Progenitor cell of endocrine pancreas (in vitro differentiated cells): ENCODE measurements at places on chromosomes 1 and 21. TPM values are rescaled to one million over a fixed set of nuclear protein-coding genes. Genes with fewer than 3 reads are reported as not detected.
A peak's percentile ranks its signal among the peaks of the same experiment; 100 is the strongest.

TMEM39B gene
- 20.3 and 23.7 TPM in 2 replicates for total RNA-seq

MYCL gene
- total RNA-seq = 19.3 and 21.3 TPM in 2 replicates

PRKAA2 gene
- 8.6 and 8.9 TPM in 2 replicates for total RNA-seq

BCAN gene
- not detected in 2 replicates for total RNA-seq

LCE1C gene
- total RNA-seq = not detected in 2 replicates

IRF6 gene
- 19.6 and 23.4 TPM in 2 replicates for total RNA-seq

SLC9C2 gene
- total RNA-seq = not detected in 2 replicates

APOBEC4 gene
- not detected in 2 replicates for total RNA-seq

PIGM gene
- 11.4 and 12.2 TPM in 2 replicates for total RNA-seq

TSPEAR gene
- total RNA-seq = not detected in 2 replicates

LRRC53 gene
- total RNA-seq = 0.07 TPM in 1 of 2 replicates, not detected in the other

CSF3R gene
- total RNA-seq = 4.2 and 5.5 TPM in 2 replicates

DNA sequence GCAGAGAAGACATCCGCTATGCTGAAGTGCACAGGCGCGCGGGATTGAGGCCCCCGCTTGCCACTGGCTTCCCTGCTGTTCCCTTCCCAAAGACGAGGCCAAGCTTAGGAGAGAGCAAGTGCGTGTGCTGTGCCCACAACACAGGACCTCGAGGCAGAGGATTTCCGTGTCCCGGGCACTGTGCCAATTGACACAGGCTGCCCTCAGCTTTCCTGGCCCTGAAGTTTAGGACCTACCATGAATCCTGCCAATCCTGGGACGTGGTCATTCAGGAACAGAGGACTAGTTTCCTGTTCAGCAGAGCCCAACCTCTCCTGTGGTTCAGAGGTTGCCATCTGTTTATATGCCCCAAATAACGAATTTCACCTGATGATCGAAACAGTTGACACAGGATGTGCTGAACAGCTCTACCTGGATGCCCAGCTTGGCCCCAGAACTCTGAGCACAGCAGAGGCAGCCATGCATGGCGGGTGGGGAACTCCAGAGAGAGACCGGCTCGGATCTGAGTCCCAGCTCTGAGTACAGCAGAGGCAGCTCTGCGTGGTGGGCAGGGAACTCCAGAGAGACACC, 22.0 kb downstream of the SLC37A1 start:
- DNase-seq = no peak

- no peak for DNase-seq
These were observed 2.6 kb downstream of the GATAD2B start for GRCh38 chr1:153919876-153920852.

DNA sequence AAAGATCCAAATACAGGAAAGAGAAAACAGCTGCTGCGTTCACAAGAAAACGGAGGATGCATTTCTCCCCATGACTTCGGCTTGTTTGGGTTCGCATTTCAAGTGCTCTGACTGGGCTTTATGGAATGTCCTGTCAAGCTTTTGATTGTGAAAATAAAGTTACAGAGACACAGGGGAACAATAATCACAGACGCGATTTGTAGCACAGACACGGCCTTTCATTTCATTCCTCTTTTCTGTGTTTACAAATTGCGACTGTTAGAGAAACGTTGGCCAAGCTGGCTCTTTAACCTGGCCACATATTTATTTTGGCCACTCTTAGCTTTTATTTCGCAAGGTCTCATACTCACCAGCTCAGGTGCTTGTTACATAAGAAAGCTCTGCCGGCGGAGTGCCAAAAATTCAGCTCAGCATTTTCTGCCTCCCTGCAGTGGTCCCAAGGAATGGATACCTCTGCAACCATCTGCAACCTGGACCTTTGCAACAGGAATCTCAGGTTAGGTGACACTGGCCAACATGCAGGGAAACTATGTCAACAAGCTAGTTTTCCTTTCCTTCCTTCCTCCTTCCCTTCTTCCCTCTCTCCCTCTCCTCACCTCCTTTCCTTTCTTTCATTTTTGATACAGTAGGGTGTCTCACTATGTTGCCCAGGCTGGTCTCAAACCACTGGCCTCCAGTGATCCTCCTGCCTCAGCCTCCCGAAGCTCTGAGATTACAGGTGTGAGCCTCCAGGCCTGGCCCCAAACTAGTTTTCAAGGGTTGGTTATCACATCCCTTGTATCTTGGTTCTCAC, 58.2 kb upstream of the SLC45A1 start:
- no peak for DNase-seq

GRCh38 chr21:36437745-36438128, 42.2 kb downstream of the CLDN14 start:
- no peak for DNase-seq

- no peak for DNase-seq
These were observed 37.7 kb upstream of the ARHGAP29 start for GRCh38 chr1:94275083-94275482.

GRCh38 chr1:8202182-8202905, 115.6 kb upstream of the SLC45A1 start:
- DNase-seq = no peak

DNA sequence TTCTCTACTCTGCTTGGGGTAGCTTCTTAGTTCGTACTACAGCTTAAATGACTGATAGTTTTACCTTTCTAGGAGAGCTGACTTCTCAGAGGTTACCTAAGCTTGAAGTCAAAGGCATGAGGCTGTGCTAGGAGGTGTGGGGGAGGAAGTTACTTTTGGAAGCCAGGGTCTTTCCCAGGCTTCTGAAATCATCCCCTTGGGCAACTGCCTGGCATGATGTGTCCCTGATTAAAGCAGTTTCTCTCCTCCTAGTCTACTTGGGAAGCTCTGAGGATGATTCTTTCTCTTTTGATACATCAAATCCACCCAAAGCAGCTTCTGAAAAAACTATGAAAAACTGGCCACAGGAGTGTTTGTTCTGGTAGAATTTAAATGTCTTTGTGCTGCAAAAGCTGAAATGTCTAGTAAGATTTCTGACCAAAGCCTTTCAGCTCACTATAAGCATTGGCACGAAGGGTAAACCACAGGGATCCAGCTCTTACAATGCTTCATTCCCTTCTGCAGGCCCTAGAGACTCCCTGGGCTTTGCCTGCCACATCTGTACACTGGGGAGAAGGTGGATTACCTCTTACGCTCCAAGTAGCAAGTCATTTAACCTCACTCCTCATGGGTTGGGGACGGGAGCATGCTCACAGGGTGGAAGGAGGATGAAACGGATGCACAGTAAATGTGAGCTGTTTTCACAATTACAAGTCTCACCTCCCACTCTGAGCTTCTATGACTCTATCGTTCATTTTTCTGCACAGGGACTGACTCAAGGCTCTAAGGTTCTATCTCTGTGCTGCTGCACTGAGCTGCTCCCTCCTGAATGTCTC, 59.6 kb downstream of the RUNX1 start:
- DNase-seq = no peak

GRCh38 chr1:230277201-230278025, 148.7 kb downstream of the PGBD5 start:
- DNase-seq = no peak

- no peak for DNase-seq
These were observed 101.6 kb downstream of the ZMYM4 start for GRCh38 chr1:35369922-35370671.

- no peak for DNase-seq
These were observed 59.6 kb upstream of the ACTRT2 start for GRCh38 chr1:2961661-2962060.

- DNase-seq = peak; percentile 72
These were observed at the start of gene S100A4 for GRCh38 chr1:153545067-153546055. S100A4 (minus strand) TSS chr1:153545806; CDS start chr1:153544794, 1,012 bp downstream.

GRCh38 chr1:18883636-18884418, 18.5 kb downstream of the ALDH4A1 start:
- peak; percentile 66 for DNase-seq

- peak; percentile 42 for DNase-seq
These were observed 320 bp downstream of the C1orf174 start for GRCh38 chr1:3899754-3900149.

- DNase-seq = no peak
These were observed 1.6 kb downstream of the CYB5R1 start for GRCh38 chr1:202965422-202965821.

GRCh38 chr1:64984106-64984505, 17.8 kb upstream of the JAK1 start:
- no peak for DNase-seq

DNA sequence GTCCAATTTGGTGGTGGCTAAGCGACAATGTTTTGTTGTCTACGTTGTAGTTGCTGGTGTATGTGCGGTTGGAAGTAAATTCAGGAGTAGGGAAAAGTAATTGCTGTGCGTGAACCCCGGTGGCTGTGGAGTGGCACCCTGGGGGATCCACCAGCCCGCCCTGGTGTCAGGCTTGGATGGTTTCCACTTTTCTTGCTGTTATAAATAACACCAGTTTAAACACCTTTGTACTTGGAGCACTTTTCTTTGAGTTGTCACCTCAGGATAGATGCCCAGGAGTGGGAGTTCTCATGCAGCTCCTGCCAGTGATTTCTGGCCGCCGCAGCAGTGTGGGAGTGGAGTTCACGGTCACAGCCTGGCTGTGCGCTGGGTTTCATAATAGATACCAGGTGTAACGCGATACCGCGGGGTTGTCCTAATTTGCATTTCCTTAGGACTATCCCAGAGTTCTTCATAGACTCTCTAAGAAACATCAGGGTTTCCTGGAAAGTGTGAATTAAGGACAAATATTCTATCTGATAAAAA, 12.8 kb upstream of the TMEM200B start:
- no peak for DNase-seq

- no peak for DNase-seq
These were observed 6.8 kb upstream of the OTUD7B start for GRCh38 chr1:150017206-150017750.

DNA sequence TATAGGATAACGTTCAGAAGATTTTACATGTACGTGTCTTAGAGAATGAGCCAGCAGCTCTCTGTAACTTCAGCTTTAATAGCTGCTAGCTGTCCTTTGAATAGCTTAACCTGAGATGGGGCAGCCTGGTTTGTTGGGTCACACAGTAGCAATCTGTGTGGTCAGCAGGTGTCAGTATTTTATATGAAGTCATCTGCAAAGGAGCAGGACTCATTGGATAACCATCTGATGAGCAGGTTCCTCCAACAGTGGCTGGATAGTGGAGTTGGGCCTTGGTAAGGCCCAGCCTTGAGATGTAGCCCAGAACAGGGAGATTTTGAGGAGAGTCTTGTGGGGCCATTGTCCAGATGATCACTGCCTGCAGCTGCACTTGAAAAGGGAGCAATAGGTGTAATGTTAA, 6.4 kb downstream of the GSTM5 start:
- DNase-seq = no peak

- peak; percentile 57 for DNase-seq
These were observed 5.2 kb upstream of the FOXD3 start for GRCh38 chr1:63316984-63317816.

GRCh38 chr1:111856411-111857185, 100.9 kb downstream of the DDX20 start:
- DNase-seq = no peak

- DNase-seq = no peak
These were observed 49.7 kb downstream of the S100B start for GRCh38 chr21:46555225-46555617.

- no peak for DNase-seq
These were observed 77.3 kb downstream of the UBIAD1 start for GRCh38 chr1:11350265-11350664.

- no peak for DNase-seq
These were observed 69.8 kb downstream of the TNR start for GRCh38 chr1:175673371-175674150.

DNA sequence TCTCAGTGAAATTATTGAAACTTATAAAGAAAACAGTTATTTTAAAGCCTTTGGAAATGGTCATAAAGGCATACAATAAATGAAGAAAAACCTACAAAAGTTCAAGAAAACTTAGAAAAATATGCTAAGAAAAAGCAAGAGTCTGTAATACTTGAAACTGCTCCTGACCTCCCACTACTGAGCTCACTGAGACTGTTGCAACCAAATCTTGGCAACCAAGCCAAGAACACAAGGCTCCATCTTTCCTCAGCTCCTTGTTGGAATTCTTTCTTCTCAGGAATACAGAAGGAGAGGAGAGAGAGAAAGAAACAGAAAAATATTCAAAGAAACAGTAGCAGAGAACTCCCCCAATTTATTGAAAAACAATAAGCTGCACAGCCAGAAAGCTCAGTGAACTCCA, 160.5 kb downstream of the RASAL2 start:
- no peak for DNase-seq

- peak; percentile 49 for DNase-seq
These were observed at the start of gene RHOC for GRCh38 chr1:112706505-112707220. RHOC (minus strand) TSS chr1:112707127; CDS start chr1:112703799, 3,328 bp downstream.
